ENCODE measurements at places on chromosomes 16 and 17.

DNA sequence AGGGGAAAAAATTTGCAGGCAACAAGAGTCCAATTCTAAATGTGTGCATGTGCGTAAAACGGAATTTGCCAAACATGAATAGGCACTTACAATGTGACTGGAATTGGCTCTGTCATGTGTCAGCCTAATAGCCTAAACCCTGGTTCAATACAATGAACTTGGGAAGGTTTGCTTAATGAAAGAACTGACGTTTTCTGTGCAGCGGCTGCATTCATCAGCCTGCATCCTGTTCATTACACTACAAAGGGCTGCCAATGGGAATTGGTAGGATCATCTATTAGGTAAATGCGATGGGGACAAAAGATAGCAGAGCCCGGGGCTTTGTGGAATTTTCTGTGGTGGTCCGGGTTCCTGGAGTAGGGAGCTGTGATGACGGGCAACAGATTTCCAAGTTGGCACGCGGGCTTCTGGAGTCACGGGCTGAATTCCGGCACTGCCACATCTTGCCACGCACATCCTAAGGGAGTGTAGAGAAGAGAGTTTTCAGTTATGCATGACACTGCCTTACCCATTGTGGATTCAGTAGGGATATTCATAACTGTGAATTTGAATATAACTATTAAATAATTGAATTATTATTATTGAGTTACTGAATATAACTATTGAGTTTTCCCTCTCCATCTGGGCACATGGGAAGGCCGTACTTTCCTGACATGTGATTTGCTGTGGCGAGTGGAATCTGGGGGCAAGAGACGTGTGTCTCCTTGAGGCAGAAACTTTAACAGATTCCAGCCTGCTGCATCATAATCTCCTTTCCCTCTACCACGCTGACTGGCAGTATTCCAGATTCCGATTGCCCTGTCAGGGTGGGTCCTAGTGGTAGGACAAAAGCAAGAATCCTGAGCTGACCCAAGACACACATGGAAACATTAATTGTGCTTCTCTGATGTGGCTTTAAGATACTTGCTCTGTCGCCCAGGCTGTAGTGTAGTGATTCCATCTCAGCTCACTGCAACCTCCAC, 565.6 kb downstream of the WWOX start:
- DNase-seq: no peak

- DNase-seq: no peak
Observed at GRCh38 chr16:4407543-4408322, 8.7 kb downstream of the CORO7 start.

DNA sequence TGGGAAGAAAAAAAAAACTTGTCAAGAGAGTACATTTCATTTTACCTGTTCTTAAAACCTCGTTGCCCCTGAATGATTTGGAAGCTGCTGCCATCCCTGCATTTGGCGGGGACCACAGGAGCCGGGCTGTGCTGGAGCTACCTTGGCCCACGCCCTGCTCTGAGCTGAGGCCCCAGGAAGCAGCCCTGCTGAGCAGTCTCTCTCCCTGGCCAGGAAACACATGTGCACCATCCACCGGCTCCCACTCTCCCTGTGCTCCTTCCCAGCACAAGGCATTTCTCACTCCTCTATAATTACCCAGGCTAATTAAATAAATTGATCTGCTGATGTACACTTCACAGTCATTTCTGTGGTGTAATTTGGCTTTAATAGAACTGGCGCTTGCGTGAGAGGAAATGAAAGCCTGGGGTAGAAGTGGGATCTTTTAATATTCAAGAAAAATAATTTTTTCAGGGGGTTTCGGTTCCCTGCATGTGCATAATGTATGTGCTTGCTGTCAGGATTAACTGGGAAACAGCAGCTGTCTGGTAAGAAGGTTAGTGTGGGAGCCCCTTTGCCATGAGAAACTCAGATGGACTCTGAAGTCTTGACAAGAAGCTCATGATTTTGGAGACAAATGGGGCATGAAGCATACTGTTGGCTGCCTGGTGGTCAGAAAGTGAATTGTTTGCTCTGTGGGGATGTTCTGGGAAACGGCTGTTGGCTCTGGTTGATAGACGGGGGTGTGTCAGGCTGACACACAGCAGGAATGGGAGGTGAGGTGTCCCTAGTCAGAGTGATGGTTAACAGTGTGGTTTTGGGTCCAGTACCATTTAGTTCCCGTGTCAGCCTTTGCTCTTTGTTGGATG, 252.3 kb upstream of the EEF2KMT start:
- DNase-seq: no peak

DNA sequence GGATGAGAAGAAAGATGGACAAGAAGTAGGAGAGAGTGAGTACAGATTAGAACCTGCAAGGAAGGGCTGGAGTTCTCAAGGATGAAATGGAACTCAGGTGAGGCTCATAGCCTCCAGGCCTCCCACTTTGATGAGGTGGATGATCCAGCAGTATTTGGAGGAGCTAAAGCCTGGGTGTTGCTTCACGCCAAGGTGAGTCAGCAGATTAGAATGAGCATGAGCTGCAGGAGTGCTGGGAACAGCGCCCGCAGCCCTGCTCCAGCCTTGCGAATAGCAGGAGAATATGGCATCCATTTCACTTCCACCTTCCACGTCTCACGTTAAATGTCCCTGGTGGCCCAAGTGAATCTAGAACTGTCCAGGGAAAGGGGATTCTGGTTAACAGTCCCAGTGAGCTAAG, 94.4 kb upstream of the CPHXL start:
- no peak for DNase-seq
